ENCODE measurements at places on chromosomes 12 and 14.

DNA sequence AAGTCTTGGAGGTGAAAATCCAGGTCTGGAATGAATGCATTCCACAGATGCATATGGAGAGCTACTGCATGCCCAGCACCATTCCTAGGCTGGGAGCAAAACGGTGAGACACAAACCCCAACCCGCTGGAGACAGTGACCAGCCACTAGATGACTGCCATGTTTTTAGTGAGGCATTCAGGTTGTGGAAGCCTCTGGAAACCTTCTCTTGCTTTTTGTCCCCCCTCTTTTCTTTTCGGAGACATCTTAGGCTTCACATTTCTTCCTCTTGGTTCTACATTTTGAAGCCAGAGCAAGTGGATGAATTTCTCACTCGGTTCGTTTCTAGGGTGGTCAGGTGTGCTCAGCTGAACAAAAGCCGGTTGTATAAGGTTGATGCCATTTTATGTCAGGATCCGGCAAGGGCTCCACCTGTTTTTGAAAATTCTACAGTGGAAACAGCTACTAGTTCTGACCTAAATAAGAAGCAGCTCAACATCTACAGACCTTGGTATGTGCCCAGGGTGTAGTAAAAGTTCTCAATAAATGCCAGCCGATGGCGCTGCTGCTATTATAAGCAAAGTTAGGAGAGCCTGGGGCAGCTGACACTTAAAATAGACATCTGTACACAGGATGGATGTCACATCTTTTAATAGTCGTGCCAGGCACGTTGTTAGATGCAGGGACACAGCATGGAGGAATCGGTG, 1.8 kb upstream of the ZNF839 start:
- DNase-seq, result no peak

DNA sequence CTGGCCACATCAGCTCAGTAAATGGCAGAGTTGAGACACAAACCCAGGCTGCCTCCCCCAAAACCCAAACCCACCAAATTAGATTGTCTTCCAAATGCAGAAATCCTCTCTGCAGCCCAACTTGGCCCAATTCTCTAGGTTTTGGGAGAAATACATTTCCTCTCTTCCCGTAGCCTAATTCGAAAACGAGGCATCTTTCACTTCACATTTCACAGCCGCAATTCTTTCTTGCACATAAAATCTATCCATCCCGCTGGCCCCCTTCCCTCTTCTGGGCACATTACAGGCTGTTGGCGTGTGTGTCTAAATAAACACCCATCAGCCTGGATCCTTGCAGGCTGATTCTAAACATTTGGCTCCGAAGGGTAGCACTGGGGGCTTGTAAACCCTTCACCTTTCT, 83.8 kb upstream of the VRK1 start:
- DNase-seq, result no peak

DNA sequence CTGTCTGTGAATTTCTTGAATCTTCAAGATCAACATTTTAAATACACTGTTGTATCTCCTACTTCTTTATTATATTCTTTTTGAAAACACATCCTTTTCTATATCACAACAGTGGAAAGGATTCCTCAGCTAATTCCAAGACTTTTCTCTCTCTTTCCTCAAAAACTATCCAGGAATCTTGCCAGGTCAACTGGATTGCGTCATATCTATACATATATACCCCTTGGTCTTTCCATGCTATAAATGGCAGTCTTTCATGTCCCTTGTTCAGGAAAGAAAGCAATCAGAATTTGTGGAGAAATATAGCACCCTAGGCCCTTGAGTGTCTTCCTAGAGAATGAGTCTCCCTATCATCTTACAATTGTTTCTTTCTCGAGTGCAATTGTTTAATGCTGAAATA, 149.0 kb downstream of the KCNA5 start:
- DNase-seq, result no peak

DNA sequence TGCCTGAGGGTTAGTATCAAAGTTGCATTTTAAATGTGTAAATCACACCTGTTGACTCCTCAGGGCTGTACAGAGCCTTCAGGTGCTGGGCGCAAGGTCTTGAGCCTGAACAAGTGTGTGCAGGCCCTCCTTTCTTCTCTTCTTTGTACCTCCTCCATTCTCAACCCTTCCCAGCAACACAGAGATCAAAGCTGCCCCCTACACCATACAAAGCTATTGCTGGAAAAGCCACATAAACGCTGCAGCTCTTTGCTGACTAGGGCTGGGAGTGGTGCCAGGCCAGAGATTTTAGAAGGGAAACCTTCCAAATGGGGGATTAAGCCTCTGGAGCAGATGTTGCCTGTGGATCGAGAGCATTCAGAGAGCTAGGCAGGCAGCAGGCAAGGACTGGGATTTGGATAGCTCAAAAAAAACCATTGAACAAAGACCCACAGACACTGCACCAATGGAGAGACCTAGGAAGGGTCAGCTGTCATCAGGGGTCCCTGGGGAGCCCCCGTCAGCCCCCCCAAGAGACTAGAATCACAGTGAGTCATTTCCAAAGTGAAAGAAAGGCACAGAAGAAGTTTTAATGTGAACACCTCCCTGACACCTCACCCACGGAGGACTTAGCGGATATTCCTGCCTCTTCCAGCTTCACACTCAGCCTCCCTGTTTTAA, 18.2 kb upstream of the SUSD6 start:
- no peak for DNase-seq

DNA sequence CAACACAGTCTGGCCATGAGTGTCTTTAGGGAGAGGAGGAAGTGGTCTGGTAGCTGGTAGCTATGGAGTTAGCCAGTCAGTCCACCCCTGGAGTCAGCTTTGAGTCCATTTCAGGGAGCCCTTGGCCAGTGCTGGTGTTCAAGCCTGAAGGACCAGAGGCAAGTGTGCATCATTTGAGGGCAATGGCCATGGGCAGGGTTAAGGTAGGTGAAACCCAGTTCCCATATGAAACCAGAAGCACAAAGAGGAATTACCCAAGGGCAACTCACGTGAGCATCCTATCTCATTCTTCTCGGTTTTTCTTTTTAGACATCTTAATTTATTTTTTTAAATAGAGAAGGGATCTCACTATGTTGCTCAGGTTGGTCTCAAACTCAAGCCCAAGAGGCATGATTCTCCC, 61.3 kb upstream of the ACTN1 start:
- no peak for DNase-seq

DNA sequence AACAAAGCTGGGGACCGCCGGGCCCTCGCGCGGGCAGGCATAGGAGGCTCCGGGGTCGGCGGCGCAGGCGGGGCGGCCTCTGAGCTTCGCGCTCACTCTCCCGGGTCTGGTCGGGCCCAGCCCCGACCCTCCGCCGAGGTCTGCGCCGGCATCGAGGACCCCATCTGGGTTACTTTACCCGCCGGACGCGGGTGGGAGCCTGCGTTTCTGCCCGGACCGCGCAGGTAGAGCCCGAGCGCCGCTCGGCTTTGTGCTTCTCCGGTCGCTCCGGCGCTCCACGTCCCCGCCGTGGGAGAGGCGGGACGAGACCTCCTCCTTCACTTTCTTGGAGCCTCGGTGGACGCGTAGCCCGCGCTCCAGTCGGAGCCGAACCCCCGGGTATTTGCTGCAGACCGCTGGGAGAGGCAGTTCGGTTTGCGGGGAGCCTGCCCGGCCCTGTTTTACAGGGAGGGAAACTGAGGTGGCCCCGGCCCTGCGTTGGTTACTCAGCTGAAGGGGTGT, 63.2 kb downstream of the FBXL14 start:
- no peak for DNase-seq

GRCh38 chr14:30162066-30162465, 234.4 kb upstream of the PRKD1 start:
- DNase-seq, result no peak

DNA sequence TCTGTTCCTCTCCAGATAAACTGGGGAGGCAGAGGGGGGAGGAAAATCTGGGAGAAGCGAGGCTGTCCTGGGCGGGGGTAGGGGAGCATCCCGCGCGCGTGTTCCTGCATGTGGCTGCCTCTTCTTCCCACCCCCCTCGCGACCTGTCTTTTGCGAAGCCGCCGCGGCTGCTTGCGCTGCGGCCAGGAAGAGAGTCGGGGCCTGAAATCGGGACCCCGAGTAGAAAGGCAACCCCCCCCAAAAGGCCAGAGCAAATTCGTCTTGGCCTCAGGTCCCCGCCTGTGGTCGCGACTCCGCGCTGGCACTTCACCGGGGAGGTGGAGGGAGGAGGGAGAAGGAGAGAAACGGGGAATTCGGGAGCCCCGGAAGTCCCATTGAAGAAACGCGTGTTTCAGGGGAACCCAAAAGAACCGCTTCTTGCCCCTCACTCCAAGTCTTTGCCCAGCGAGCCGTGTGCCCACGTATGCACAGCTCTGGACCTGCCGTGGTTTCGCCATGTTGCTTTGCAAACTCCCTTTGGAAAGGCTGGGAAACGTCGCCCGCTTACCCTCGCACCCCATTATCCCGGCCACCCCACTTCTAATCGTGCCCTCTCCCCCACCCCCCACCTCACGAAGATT, 944 bp downstream of the CCND2 start:
- no peak for DNase-seq

- DNase-seq, result no peak
Observed at GRCh38 chr12:122107261-122107660, 28.7 kb downstream of the MLXIP start.

- DNase-seq, result no peak
Observed at GRCh38 chr14:83047059-83047830, 1513.6 kb upstream of the SEL1L start.

GRCh38 chr12:49227713-49228112, 37.2 kb upstream of the TUBA1C start:
- no peak for DNase-seq

DNA sequence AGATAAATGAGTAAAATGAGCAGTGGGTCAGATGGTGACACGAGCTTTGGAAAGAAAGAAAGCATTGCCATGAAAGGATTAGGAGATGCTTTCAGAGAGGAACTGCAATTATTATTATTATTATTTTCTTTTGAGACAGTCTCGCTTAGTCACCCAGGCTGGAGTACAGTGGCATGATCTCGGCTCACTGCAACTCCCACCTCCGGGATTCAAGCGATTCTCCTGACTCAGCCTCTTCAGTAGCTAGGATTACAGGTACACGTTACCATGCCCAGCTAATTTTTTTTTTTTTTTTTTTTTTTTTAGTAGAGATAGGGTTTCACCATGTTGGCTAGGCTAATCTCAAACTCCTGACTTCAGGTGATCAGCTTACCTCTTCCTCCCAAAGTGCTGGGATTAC, 77.4 kb downstream of the ST8SIA1 start:
- no peak for DNase-seq

All from NT2/D1 (cell line).